ENCODE measurements at places on chromosomes 16 and 17.
A peak's percentile ranks its signal among the peaks of the same experiment; 100 is the strongest.

- DNase-seq = no peak
Measured at GRCh38 chr17:78121801-78122215, 6.7 kb downstream of the TMC6 start.

GRCh38 chr16:87880117-87880696 is 10.9 kb upstream of the SLC7A5 start:
- no peak for DNase-seq

DNA sequence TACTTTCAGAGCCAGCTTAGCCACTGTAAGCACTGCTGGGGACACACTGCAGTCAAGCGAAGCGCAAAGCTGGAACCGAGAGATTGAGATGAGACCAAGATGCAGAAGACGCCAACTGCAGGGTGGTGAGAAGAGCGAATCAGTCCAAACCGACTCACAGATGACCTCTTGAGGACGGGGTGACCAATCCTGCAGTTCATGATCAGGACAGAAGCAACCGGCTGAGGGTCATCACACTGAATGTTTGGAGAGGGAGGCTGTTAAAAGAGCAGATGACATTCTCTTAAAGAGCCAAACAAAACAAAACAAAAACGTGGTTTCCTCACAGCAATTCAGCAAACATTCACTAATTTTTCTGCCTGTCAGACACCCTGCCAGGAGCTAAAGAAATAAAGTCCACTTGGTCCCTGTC is 8.5 kb downstream of the HASPIN start:
- DNase-seq = no peak

DNA sequence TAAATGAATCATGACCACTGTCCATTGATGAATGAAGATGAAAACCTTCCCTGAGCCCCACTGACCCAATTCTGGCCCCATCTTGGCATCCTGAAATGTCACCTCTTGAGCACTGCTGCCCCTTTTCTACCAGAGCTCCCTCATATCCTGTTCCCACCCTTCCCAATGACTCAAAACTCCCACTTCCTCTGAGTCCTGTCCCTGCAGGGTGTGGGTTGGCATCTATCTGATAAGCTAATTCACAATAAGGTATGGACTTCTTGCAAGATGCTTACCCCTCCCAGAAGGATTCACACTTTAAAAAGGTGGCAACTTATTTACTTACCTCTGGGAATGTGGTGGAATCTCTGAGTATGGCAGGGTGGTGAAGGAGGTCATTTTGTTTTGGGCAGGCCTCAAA is 13.3 kb upstream of the CSNK2A2 start:
- no peak for DNase-seq

- no peak for DNase-seq
Measured at GRCh38 chr16:52398491-52398960, 148.4 kb downstream of the TOX3 start.

DNA sequence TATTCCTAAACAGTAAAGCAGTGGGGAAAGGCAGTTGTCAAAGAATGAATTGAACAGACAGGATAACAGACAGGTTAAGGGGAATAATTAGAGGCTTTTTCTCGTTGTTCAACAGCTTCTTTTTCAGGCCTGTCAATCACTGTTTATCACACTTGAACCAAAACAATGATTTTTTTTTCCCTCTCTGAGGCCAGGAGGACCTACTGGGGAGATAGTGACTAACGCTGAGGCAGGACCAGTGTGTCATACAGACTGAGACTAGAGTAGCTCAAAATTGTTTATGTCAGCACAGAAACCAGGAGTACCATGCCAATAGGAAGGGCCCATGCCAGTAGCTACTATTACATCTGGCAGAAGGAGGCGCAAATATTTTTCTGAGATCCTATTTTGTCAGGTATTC is 41.3 kb upstream of the NLK start:
- DNase-seq = no peak

DNA sequence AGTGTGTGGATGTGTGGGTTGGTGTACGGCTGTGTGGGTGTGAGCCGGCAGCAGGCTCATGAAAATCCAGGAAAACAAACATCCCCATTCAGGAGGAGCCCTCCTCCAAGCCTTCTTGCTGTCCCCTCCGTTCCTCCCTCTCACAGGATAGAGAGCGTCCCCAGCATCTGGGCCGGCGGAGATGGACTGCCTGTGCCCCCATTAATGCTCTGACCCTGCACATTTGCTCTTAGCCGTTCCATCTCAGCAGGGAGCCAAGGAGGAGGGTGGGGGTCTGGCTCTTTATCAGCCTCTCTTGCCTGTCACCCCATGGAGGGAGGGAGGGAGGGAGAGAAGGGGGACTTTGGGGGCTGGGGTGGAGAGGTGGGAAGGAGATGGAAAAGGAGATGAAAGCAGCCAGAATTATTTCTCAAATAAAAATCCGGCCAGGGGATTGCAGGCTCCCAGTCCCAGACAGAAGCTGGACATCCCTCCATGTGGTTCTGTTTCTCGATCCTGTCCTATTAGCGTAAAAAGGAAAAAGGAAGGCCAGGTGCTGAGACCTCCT is 240.0 kb upstream of the ZFHX3 start:
- DNase-seq = no peak

GRCh38 chr17:16473044-16474011 is 18.7 kb downstream of the LRRC75A start:
- DNase-seq = no peak

- DNase-seq = peak; percentile 69
Measured at GRCh38 chr17:77829843-77830799, 128.4 kb upstream of the TNRC6C start.

DNA sequence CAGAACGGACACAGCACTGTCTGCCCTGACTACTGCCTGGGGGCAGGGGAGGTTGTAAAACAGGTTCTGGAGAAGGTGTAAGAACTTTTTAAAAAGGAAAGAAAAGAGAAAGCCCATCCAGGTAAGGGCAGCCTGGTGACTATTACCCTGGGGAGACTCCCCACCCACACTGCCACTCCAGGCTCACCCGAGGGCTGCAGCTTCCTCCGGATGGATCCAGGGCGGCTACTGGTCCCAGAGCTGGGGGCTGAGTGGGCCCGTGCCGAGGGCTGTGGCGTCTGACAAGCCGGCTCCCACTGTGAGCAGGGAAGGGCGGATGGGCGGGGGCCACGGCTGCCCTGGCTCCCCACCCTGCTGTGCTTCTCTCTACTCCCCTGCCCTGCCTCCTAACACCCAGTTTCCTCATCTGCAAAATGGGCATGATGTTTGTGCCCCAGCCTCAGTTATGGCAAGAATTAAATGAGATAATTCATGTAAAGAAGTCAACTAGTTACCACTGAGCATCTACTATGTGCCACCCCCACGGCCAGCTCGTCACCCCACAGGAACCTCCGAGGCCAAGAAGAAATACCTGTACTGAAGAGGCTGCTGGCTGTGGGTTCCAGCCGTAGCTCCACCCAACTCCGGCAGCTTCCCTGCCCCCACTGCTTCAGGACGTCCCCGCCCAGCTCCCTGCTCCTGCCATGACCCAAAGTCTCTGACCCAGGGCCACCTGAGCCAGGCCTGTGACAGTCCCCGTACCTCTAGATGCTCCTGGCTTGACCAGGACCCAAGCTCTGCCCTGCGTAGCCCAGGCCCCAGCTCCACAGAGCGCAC is 24.2 kb downstream of the KATNB1 start:
- no peak for DNase-seq

DNA sequence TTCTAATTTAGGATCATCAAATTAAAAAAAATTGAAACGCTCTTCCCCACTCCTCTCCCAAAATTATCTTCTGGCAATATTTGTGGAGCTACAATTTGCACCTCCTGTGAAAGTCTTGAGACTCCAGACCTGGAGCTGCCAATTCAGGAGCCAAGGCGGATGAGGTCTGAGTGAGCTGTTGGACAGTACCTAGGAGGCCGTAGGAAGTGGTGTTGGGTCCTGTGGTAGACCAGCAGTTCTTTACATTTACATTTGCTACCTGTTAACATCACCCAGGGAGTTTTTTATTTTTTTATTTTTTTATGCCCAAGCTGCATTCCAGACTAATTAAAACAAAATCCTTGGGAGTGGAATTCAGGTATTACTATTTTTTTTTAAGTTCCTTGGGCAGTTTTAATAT is 271.0 kb downstream of the PHKB start:
- no peak for DNase-seq

DNA sequence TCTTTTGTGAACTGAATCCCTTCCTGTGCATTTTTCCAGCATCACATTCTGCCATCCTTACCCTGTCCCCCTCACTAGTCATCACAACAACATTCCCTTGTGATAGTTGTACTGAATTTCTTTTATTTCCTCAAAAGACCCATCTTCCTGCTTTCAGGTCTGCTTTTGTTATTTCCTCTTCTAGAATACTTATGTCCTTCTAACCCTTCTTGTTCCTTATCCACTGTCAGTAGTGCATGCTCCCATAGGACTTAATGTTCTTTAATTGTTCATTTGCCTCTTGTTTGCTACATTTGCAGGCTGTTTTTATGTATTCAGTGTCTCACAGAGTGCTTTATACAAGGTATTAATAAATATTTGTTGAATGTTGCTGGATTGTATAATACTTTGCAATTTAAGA is 73.0 kb downstream of the BCAS3 start:
- no peak for DNase-seq

DNA sequence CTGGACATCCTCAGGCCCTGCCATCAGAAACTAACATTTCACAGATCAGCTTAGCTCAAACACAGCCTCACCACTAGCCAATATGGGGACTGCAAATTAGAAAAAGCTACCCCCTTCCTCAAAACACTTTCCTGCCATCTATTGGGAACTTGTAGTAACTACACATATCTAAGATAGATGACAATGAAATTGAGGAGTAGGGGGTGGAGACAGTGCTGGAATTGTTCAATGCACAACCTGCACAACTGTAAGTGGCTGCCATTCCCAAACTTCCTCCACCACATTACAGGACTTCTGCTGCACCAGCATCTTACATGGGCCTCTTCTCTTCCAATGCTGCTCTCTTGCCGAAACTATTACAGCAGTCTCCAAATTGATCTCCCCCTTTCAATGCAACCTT is 21.9 kb downstream of the AIPL1 start:
- peak; percentile 48 for DNase-seq

GRCh38 chr17:11094331-11094730 is 146.7 kb upstream of the SHISA6 start:
- DNase-seq = no peak

GRCh38 chr17:7176841-7177190 is 2.4 kb downstream of the ASGR1 start:
- DNase-seq = no peak

- DNase-seq = no peak
Measured at GRCh38 chr16:72511171-72511570, 339.2 kb upstream of the PMFBP1 start.

DNA sequence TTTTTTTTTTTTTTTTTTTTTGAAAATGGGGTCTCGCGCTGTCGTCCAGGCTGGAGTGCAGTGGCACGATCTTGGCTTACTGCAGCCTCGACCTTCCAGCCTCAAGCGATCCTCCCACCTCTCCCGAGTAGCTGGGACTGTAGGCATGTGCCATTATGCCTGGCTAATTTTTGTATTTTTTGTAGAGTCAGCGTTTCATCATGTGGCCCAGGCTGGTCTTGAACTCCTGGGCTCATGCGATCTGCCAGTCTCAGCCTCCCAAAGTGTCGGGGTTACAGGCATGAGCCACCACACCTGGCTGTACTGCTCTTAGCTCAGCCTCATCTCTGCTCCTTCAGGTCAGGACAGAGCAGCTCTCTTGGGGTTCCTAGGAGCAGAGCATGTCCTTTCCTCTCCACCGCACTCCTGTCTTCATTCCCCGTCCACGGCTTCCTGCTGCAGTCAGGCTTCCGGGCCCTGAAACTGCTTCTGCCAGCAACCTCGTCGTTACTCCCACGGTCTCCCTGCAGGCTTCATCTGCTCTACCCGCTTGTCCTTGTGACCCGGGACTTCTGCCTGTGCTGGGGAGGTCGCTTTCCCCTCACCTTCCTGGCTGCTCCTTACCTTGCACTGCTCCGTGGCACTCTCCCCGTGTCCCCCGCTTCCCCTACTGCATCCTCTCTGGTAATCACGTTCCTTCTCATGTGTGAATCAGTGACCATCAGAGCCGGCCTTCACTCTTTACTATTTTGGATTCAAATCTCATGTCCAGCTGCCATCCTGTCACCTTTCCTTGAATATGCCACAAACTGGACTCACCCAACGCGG is 38.0 kb downstream of the PRMT7 start:
- no peak for DNase-seq

DNA sequence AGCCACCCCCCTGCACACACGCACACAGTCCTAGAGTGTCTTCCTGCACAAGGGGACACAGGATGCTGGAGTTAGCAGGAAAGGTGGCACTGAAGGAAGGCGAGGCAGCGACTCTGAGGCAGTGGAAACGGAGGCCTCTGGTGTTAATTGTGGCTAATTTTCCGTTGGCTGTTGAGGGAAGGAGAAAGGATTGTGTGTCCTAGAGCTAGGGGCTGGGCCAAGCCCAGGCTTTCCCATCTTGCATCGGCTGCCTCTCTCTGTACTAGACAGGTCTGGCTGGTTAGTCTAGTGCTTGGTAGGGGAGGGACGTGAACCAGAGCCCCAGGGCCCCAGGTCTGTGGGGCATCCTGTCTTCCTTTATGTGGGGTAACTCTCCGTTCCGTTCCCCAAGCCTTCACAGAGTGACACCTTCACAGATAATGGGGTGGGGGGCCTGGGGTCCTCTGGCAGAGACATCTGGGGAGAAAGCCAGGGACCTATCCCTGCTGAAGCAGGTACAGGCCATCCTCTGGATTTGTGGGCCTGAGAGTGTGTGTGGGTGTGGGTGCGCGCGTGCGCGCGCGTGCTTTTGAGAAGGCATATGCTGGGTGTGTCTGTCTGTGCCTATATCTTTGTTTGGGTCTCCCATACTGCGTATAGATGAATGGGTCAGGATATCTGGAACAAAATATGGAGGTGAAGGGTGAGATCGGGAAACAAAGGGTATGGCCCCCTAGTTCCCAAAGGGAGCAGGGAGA is at the start of gene CHD3:
Gene CHD3, plus strand, starts transcription at position 606 of the 737 bp plus-strand sequence. CDS start 212 bp downstream, outside the sequence.
- no peak for DNase-seq

GRCh38 chr16:80300876-80301275 is 239.9 kb upstream of the DYNLRB2 start:
- DNase-seq = peak; percentile 61

- no peak for DNase-seq
Measured at GRCh38 chr17:2782055-2782454, 14.2 kb upstream of the RAP1GAP2 start.

DNA sequence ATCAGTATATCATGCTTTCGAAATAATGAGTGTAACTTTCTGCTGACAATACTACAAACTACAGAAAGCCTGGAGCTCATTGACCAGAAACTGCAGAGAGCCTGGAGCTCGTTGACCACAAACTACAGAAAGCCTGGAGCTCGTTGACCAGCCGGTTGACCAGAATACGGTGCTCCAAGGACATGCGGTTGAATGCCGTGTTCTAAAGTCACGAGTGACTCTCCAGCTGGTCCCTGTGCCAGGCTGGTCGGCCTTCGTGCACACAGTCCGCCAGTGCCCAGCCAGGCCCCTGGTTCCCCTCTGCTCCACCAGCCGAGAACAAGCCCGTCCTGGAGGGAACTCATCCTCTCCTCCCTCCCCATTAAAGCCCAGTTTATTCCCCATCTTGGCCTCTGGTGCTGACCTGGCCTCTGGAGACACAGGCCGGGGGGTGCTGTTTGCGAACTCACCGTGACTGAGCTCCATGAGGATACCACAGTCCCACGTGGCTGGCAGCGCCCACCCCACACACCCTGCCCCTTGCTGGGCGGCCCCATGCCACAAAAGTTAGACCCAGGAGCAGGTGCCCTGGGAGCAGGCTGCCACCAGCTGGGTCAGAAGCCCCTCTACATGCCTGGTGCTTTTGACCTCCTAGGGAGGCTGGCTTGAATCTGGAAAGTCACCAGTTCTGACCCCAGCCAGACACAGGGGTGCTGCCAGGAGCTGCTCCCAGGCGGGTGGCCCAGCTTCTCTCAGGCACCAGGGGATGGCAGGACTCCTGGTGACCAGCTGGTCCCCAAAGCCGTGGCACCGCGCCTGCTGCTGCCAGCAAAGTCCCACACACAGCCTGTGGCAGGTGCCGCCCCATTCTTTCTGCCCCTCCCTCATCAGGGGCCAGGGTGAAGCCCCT is 15.5 kb upstream of the CDH15 start:
- DNase-seq = peak; percentile 29
